ENCODE measurements at places on chromosomes 4 and X. TPM values are rescaled to one million over a fixed set of nuclear protein-coding genes. Genes with fewer than 3 reads are reported as not detected.

PCDH19 gene
- not detected for total RNA-seq

CXCL5 gene
- total RNA-seq, result not detected

SLBP gene
- total RNA-seq, result 103 TPM

TEX13C gene
- total RNA-seq, result not detected

ADH1B gene
- total RNA-seq, result not detected

NPNT gene
- not detected for total RNA-seq

LDB2 gene
- not detected for total RNA-seq

C1QTNF7 gene
- not detected for total RNA-seq

BOD1L1 gene
- 25.5 TPM for total RNA-seq

RTL5 gene
- total RNA-seq, result 0.92 TPM

GRCh38 chr4:76476571-76476970, 41.5 kb downstream of the SHROOM3 start:
- H3K4me1 ChIP-seq, result no peaks in the 10 kb centered on the region
- DNase-seq, result no peak
- no peak overlapping the region for H3K4me3 ChIP-seq
- peaks cover 22% of the 10 kb centered on the region for H3K27me3 ChIP-seq

GRCh38 chrX:18582910-18583493, 88.9 kb downstream of the RS1 start:
- H3K4me1 ChIP-seq, result no peaks in the 10 kb centered on the region
- no peak for DNase-seq
- no peaks in the 10 kb centered on the region for H3K36me3 ChIP-seq
- no peak overlapping the region for H3K27ac ChIP-seq

GRCh38 chrX:134634691-134635090, 23.6 kb downstream of the PLAC1 start:
- no peak overlapping the region for H3K4me3 ChIP-seq
- H3K36me3 ChIP-seq, result no peaks in the 10 kb centered on the region
- H3K27me3 ChIP-seq, result peaks cover 18% of the 10 kb centered on the region
- H3K27ac ChIP-seq, result no peak overlapping the region
- no peak for DNase-seq

DNA sequence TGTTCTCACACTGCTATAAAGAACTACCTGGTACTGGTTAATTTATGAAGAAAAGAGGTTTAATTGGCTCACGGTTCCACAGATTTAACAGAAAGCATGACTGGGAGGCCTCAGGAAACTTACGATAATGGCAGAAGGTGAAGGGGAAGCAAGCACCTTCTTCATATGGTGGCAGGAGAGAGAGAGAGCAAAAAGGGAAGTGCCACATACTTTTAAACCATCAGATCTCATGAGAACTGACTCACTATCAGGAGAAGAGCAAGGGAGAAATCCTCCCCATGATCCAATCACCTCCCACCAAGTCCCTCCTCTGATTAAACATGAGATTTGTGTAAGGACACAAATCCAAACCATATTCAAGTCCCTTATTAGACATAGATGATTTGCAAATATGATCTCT, 12.3 kb upstream of the RAP2C start:
- H3K27me3 ChIP-seq, result no peaks in the 10 kb centered on the region
- no peak overlapping the region for H3K4me3 ChIP-seq
- peaks cover 13% of the 10 kb centered on the region for H3K4me1 ChIP-seq
- no peak overlapping the region for H3K27ac ChIP-seq

GRCh38 chr4:60934566-60935295, 265.4 kb upstream of the ADGRL3 start:
- H3K36me3 ChIP-seq, result no peaks in the 10 kb centered on the region
- H3K4me3 ChIP-seq, result no peak overlapping the region
- H3K27ac ChIP-seq, result no peak overlapping the region

DNA sequence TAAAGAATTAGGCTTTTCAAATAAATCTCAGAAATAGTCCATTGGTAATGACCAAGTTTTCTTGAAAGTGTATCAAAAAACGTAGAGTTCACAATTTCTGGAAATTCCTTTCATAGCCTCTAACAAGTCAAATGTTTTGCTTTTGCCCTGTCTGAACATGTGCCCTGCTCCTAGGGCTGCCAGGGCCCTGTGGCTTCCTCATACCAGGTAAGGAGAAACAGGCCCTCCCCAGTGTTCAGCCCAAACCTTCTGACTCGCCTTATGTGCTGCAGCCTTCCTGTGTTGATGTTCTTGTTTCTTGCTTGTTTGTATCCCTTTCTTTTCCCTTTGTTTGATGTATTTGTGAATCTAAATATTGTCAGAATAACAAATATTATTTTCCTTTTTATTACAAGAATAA, 146.1 kb upstream of the PACRGL start:
- DNase-seq, result no peak
- no peak overlapping the region for H3K4me3 ChIP-seq
- no peaks in the 10 kb centered on the region for H3K4me1 ChIP-seq
- no peaks in the 10 kb centered on the region for H3K27me3 ChIP-seq
- no peak overlapping the region for H3K27ac ChIP-seq

GRCh38 chrX:10156199-10157031, at the start of gene CLCN4:
TSS of gene CLCN4 (plus strand) at chrX:10156975. CDS start at chrX:10185033, 28,058 bp downstream.
- no peaks in the 10 kb centered on the region for H3K36me3 ChIP-seq
- DNase-seq, result no peak
- peaks cover 29% of the 10 kb centered on the region for H3K27me3 ChIP-seq
- no peak within 1 kb of the TSS for H3K4me3 ChIP-seq
- H3K27ac ChIP-seq, result no peak within 1 kb of the TSS
- H3K4me1 ChIP-seq, result peaks cover 10% of the 10 kb centered on the region

- peaks cover 52% of the 10 kb centered on the region for H3K4me1 ChIP-seq
- H3K4me3 ChIP-seq, result no peak overlapping the region
- H3K27me3 ChIP-seq, result no peaks in the 10 kb centered on the region
- DNase-seq, result no peak
Observed at GRCh38 chrX:150872773-150873336, 25.6 kb downstream of the CD99L2 start.

- H3K4me1 ChIP-seq, result no peaks in the 10 kb centered on the region
- no peaks in the 10 kb centered on the region for H3K36me3 ChIP-seq
- no peak for DNase-seq
- H3K27me3 ChIP-seq, result peaks cover 8% of the 10 kb centered on the region
- H3K4me3 ChIP-seq, result no peak overlapping the region
- H3K27ac ChIP-seq, result no peak overlapping the region
Observed at GRCh38 chr4:76494243-76494642, 59.2 kb downstream of the SHROOM3 start.

GRCh38 chr4:57044996-57045395, 65.2 kb downstream of the IGFBP7 start:
- no peaks in the 10 kb centered on the region for H3K4me1 ChIP-seq
- DNase-seq, result no peak
- H3K36me3 ChIP-seq, result no peaks in the 10 kb centered on the region
- no peak overlapping the region for H3K4me3 ChIP-seq
- peaks cover 10% of the 10 kb centered on the region for H3K27me3 ChIP-seq

DNA sequence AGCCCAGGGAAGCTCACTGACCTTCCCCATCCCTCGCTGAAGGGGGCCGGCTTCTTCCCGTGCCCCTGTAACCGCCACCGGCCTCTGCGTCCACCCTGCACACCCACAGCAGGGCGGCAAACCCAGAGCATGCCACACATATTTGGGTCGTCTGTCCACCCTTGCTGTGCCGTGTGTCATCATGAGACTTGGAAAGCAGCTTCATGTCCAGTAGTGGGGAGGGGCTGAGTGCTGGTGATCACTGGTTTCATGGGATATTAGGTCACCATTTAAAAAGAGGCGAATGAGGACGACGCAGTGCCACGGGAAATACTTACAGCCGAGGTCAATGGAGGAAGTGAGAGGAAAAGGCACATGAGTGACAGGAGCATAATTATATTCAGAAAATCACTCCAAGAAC, 74.8 kb downstream of the HTRA3 start:
- H3K36me3 ChIP-seq, result no peaks in the 10 kb centered on the region
- H3K4me1 ChIP-seq, result no peaks in the 10 kb centered on the region
- peaks cover 3% of the 10 kb centered on the region for H3K27me3 ChIP-seq
- DNase-seq, result no peak
- H3K4me3 ChIP-seq, result no peak overlapping the region

GRCh38 chr4:141132072-141132708, 1.1 kb downstream of the RNF150 start:
- H3K27me3 ChIP-seq, result peaks cover 66% of the 10 kb centered on the region
- H3K27ac ChIP-seq, result no peak overlapping the region
- H3K4me3 ChIP-seq, result peak overlapping the region; percentile 21

DNA sequence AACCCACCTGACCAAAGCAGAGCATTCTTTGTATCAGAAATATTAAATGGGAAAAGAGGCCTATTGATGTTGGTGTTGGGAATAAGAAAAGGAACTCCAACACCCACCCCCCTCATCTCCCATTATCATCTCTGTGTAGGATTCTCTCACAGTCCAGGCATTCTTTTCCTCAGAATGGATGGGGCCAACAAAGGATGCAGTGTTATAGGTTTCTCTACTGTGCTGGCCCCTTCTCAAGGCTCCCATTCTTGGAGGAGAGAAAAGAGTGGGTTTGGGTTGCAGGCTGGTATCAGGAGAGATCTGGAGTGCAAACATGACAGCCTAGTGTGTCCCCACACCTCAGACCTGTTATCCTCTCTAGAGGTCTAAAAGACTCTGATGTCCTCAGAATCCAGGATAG, 59.6 kb downstream of the UGT8 start:
- peaks cover 12% of the 10 kb centered on the region for H3K27me3 ChIP-seq
- H3K27ac ChIP-seq, result no peak overlapping the region
- no peak overlapping the region for H3K4me3 ChIP-seq
- no peaks in the 10 kb centered on the region for H3K4me1 ChIP-seq
- DNase-seq, result no peak

DNA sequence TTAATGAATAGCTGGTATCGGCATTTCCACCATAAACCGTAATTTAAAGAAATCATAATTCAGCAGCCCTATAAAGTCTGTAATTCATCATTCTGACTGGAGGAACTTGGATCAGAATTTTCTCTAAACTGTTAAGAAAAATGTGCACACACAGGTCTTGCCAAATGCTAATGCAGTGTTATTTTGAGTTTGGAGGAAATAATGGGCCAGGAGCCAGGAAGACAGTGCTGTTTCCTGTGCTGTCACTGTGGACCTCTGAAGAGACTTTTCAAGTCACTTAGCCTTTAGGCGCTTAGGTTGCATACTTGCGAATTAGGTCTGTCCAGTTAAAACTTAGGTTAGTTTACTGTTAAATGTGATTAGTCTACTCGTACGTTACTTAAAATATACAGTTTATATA, 137.5 kb upstream of the ANXA3 start:
- no peak for DNase-seq
- peaks cover 5% of the 10 kb centered on the region for H3K27me3 ChIP-seq
- no peaks in the 10 kb centered on the region for H3K36me3 ChIP-seq
- no peak overlapping the region for H3K4me3 ChIP-seq

DNA sequence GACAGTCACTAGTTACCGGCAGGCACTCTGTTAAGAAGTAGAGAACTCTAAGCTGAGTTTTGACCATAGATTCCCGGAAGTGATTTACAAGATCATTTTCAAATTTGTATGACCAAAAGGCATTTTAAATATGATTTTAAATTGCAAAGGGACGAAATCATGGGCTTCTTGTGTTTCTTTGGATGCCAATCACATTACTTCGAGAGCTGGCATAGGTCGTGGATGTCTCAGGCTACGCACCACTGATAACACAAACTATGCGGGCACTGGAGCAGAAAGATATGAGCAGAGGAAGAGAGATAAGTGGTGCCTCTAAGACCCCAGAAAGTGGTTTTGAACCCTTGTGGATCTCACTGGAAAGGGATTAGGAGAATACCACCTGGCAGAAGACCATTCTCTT, 294.2 kb upstream of the FTHL17 start:
- no peak for DNase-seq
- H3K27ac ChIP-seq, result no peak overlapping the region
- H3K36me3 ChIP-seq, result no peaks in the 10 kb centered on the region
- peaks cover 3% of the 10 kb centered on the region for H3K27me3 ChIP-seq
- no peak overlapping the region for H3K4me3 ChIP-seq

DNA sequence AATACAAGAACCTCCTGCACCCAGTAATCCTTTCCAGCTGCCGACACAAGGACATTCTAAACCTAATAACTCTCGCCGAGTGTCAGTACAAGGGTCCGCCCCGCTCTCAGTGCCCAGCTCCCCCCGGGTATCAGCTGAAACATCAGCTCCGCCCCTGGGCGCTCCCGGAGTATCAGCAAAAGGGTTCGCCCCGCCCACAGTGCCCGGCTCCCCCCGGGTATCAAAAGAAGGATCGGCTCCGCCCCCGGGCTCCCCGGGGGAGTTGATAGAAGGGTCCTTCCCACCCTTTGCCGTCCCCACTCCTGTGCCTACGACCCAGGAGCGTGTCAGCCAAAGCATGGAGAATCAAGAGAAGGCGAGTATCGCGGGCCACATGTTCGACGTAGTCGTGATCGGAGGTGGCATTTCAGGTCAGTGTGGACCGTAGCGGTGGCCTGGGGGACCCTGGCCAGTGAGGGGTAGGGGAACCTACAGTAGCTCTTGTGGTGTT, at the start of gene MAOA:
MAOA (plus strand) TSS at position 295 of the 490 bp plus-strand sequence; CDS start at position 338, 43 bp downstream.
- H3K4me1 ChIP-seq, result no peaks in the 10 kb centered on the region
- H3K36me3 ChIP-seq, result no peaks in the 10 kb centered on the region
- H3K27me3 ChIP-seq, result no peaks in the 10 kb centered on the region
- peak within 1 kb of the TSS; percentile 85 for H3K4me3 ChIP-seq
- DNase-seq, result peak; percentile 34

DNA sequence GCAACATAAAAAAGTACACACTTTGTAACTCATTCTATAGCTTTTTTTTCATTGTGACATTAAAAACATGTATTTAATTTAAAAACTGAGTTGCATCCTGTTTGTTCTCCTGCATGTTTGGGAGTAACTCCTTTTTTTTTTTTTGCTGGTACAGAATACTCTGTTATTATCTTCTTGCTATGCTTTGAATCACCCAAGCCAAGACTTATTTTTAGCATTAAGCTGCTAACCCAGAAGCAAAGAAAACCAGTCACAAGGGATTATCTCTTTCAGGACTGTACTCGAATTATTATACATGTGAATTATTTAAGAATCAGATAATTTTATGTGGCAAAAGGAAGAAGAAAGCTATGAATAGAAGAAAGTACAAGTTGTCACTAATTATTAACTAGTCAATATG, 194.9 kb downstream of the ADAMTS3 start:
- no peak for DNase-seq
- H3K27me3 ChIP-seq, result no peaks in the 10 kb centered on the region
- no peaks in the 10 kb centered on the region for H3K36me3 ChIP-seq
- H3K4me1 ChIP-seq, result no peaks in the 10 kb centered on the region
- H3K27ac ChIP-seq, result no peak overlapping the region

DNA sequence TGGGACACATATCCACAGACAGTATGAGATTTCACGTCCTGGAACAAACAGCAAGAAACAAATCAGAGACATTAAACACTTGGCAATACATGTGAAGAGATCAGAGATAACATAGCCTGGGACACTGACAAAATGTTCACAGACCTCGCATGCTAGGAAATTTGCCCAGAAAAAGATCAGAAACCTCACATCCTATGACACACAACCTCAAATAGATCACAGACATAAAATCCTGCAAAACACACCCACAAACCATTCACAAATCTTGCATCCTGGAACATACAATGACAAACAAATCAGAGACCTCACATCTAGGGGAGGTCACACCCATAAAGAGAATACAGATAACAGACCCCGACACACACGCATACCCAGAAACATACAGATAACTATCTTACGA, 18.0 kb downstream of the SUV39H1 start:
- peaks cover 79% of the 10 kb centered on the region for H3K4me1 ChIP-seq
- H3K27me3 ChIP-seq, result no peaks in the 10 kb centered on the region
- H3K27ac ChIP-seq, result peak overlapping the region; percentile 84

Data from activated CD4-positive, alpha-beta memory T cell treated with anti-CD3 and anti-CD28 coated beads for 36 hours (primary cell).